ENCODE measurements at places on chromosomes 1 and 21.

DNA sequence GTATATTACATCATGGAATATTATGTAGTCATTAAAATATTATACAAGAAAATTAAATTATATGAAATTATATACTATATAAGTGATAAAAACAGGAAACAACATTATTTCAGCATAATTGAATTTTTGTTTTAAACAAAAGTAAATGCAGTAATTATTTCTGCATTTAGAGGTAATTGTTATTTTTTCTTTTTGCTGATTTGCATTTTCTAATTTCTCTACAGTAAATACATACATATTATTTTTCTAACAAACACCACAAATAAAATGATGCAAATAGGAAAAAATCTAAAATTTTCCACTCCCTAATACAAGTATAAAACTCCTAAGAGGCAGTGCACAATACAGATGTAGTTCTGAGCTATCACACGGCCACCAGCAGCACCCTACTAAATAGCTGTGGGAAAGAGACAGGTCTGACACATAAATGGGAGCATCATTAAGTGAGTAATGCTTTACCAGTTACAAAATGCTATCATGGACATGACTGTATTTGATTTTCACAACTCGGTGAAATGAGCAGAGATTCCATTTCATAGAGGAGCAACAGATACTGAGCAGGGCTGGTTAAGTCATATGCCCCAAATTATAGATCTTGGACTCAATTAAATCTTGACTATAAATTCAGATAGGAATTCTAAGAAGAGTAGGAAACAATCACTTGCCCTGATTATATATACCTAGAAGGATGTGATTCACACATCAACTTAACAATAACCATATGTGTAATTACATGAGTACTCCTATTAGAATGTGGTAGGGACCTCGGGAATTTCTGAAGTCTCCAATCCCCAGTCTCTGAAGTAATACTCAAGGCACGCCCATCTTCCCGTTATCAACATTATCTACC lies 49.0 kb downstream of the NRIP1 start:
- DNase-seq, result no peak

GRCh38 chr1:31926252-31926651 lies 11.9 kb downstream of the PTP4A2 start:
- DNase-seq, result no peak

- DNase-seq, result peak; percentile 72
Measured at GRCh38 chr1:95057351-95057750, 15.4 kb downstream of the ALG14 start.

DNA sequence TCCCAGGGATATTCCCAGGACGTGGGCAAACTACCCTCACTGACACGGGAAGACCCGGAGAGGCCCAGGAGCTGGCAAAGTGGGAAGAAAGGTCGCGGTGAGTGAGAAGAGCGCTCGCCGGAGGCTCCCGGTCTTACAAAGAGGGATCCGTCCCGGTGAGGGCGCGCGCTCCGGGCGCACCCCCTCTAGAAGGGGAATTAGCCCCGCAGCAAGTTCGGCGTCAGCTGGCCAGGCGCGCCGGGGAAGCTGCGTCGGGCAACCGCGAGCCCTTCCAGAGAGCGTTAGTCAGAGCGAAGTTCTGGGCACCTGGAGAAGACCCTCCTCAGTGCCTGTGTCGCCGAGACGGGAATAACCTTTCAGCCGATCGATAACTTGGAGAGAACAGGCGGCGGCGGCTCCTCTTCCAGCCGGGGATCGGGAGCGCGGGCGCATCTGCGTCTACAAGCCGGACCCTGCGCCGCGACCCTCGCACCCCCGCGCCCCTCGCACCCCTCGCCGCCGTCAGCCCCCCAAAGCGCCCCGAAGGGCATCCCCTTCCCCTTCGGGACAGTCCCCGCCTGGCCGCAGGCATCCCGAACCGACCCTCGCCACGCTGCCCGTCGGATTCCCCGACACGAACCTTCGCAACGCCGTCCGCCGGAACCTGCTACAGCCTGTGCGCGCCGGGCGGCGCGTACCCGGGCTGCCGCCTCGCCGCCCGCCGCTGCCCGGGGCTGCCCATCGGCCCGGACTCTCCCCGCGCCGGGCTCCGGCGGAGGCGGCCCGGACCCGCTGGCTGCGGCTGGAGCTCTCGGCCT lies 485 bp downstream of the SIPA1L2 start:
- peak; percentile 24 for DNase-seq

DNA sequence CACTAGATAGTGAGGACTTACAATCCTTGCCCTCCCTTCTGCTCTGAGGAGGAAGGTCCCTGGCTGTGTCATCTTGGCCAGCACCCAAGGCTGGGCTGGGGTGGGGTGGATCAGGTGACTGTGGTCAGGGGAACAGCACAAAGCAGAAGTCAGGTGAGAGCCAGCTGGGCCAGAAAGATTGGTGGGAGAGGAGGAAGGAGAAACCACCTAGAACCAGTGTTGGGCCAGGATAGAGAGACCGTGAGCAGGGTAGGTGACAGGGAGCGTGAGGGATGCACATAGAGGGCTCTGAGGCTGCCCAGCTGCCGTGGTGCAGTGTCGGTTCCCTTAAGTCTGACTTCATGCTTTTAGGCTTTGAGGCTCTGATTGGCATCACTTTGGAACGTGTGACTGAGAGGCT lies 22.7 kb downstream of the NCF2 start:
- no peak for DNase-seq

DNA sequence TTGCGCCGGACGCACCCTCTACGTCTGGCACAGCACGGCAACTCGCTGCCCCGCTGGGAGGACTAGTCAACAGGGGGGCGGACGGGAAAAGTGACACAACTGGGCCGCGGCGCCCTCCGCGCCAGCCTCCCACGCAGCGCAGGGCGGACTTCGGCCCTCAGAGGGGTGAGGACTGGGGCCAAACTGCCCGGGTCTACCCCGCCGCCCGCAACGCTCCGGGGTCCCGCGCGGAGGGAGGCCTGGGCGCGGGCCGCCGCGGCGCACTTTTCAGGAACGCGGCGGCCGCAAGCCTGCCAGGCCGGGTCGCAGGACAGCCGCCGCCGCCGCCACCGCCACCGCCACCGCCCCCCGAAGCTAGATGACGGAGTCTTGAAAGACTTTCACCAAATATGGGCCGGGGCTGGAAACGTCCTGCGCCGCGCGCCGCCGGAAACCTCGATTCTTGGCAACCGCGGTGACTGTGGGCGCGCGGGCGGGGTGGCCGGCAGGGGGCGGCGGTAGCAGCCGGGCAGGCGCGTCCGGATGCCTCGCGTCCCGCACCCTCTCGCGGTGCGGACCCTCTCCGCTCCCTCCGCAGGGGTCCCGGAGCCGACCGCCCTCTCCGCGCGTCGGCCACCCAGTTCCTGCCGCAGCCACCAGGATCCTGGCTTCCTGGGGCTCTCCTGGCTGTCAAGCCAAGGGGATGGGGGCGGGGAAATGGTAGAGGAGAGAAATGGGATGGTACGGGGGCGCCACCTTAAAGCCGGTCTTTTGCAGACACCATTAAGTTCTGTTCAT lies 3.7 kb upstream of the CCN1 start:
- peak; percentile 36 for DNase-seq

DNA sequence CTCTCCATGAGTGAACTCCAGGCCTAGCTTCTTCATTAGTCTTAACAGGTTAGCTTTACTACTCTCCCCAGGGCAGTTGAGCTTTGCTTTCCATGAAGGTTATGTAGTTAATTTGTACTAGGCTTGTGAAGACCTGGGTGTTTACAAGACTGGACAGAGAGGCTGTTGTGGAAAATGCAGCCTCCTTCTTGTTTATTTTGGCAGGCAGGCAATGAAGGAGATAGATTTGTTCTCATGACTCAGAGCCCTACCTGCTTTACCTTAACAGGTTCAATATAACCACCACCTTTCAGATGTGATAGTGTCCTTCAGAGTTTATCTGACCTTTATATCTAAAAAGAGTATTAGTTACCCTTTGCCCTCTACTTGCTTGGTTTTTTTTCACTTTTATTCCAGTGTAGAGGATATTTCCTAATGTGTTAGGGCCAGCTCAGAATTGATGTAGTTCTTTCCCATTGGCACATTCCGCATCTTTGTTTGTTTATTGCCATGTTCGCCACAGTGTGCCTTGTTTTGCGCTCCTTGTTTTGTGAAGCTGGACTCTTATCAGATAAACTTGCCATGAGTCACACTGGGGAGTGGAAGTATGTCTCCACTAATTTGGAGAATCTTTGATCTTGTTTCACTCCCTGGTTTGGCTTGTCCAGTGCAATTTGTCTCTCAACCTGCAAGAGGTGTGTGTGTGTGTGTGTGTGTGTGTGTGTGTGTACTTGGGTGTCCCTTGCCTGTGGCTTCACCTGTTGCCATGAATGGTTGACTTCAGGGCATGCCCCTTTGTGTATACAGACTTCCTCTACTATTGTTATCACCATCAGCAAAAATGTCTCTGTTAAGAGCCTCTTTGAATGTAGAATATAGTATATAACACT lies 87.4 kb upstream of the MACF1 start:
- no peak for DNase-seq

DNA sequence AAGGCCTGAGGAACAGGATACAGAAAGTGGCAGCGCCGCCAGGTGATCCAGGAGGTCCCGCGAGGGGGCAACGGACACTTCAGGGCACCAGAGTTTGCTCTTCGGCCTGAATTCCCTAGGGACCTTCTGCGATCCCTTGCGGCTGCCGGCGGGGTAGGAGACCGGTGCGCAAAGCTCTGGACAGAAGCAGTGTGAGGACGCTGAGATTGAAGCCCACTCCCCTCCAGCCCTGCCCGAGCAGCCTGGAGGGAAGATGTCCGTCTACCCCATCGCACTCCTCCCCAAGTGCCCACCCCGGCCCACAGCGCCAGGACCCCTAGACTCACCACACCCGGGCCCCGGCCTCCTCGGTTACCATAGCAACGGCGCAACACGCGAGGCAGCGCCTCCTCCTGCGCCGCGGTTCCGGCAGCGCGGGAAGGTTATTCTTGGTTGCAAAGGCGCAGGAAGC lies at the start of gene ANKRD45:
Gene ANKRD45 (minus strand): TSS at position 361 of the 451 bp plus-strand sequence. CDS start 10,433 bp downstream, outside the sequence.
- peak; percentile 7 for DNase-seq

- no peak for DNase-seq
Measured at GRCh38 chr1:225973158-225973557, 26.0 kb downstream of the SDE2 start.

DNA sequence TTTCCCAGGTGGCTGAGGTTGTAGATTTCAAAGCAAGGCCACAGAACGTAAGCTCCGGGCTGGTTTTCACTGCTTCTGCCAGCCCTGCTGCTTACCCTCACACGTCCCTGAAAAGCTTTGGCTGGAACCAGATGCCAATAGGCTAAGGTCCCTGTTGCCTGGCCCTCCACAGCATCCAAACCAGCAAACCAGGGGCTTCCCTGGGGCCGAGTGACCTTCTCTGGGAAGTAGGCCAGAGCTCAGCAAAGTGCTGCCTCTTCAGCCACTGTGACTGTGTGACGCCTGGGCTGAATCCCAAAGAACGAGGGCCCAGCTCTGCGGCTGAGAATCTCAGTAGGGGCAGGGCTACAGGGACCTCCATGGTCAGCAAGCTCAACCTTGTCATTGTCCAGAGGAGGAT lies 28.9 kb upstream of the RBM15 start:
- peak; percentile 71 for DNase-seq

- DNase-seq, result no peak
Measured at GRCh38 chr1:75673885-75674284, 50.6 kb upstream of the ACADM start.

All from G401 (cell line).